ENCODE measurements at places on chromosomes 1 and 21.

GRCh38 chr21:43866260-43866629, 1.2 kb downstream of the AGPAT3 start:
- no peak for DNase-seq

DNA sequence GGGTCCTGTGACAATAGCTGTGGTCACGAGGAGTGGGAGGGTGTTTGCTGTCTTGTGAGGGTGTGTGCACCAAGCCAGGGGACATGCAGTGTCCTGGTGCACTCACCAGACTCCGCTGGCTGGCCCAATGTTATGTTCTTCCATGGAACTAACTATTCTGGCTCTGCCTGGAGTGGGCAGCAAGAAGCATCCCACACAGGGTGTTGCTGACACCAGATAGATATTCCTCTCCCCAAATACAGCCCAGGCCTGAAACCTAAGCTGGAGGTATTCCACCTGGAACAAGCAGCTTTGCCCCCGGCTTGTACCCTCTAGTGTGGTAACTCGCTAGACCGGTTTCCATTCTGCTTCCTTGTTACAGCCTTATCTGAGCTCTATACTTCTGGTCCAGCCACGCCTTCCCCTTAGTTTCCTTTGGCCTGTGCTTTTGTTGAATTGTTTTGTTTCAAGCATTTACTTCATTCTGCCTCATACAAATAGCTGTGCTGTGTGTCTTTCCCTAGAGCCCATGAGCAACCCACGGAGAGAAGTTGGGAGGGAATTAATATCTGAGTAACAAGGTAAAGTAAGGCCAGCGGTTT, 14.7 kb upstream of the LY9 start:
- DNase-seq = no peak

- no peak for DNase-seq
Observed at GRCh38 chr1:179709841-179710329, 33.2 kb upstream of the FAM163A start.

- DNase-seq = no peak
Observed at GRCh38 chr1:6065093-6065858, 19.6 kb downstream of the KCNAB2 start.

- DNase-seq = no peak
Observed at GRCh38 chr1:78836726-78837125, 169.8 kb downstream of the ADGRL4 start.

GRCh38 chr21:37253991-37254390, 13.1 kb downstream of the VPS26C start:
- DNase-seq = no peak

DNA sequence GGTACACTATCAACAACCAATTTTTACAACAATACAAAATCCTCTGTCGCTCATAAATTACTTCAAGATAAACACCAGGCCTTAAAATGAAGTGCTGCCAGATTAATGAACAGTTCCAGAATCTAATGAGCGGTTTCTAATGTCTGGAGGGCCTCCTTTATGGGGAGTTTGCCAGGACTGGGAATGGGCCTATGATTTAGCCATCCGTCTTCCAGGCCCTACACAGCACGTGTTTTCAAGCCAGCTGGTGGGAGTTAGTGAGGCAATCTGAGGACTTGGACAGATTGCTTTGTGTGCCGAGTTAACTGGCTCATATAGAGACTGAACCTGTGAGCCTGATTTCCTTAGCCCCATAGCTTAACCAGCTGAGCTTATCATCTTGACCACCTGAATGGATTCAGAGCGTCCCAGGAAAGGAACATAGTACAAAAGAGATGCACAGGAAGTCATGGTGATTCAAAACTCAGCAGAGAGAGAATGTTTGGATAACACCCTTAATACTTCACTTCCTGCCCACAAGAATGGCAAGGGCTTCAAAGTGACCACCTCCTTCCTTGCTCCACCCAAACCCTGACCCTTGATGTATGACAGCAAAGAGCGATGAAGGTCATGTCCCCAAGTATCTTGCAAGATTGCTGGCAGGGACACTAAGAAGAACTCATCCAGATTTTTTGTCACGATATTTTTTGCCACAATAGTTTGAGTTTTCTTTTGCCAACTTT, 143.5 kb downstream of the SLC30A10 start:
- DNase-seq = no peak

DNA sequence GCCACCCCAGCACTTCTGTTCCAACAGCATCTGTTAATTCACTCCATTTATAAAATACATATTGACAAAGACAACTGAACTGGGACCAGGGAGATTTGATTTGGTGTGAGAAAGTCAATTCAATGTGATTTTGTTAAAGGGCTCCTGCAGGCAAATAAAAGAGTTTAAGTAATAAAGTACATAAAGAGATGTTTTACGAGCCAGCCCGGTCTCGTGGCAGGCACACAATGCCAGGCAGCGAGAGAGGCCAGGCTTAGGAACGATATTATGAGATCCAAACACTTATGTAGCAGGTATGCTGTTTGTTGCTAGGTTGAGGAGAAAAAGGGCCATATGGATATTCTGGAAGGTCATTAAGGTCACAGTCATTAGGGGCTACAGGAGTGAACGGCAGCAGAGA, 227.1 kb downstream of the KCTD3 start:
- no peak for DNase-seq

DNA sequence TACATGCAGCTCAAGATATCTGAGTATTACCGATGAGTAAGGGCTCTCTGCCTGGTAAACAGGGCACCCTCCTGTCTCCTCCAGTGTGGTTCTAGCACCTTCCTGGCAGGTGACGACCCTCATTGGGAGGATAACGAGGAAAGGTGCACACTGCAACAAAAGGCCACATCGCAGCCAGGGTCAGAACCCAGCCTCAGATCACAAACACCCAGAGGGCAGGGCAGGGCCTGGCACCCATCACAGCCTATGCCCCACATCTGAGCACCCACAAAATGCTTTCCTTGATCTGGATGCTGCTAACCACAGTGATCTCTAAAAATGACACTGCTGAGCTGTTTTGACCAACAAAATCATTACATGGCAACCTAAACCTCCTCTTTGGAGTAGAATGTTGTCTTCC, 23.8 kb downstream of the C1orf198 start:
- DNase-seq = no peak

GRCh38 chr1:82491301-82492048, 690.7 kb downstream of the ADGRL2 start:
- no peak for DNase-seq

- no peak for DNase-seq
Observed at GRCh38 chr21:45941717-45942546, 39.6 kb upstream of the COL6A1 start.

Data from iPS DF 6.9 (cell line).